WTC11 (cell line): ENCODE measurements at places on chromosomes 16 and 17.

GRCh38 chr17:8150194-8151119 lies 1.7 kb downstream of the PER1 start:
- DNase-seq = no peak

- DNase-seq = no peak
Observed at GRCh38 chr16:81560979-81561657, 116.5 kb downstream of the CMIP start.

DNA sequence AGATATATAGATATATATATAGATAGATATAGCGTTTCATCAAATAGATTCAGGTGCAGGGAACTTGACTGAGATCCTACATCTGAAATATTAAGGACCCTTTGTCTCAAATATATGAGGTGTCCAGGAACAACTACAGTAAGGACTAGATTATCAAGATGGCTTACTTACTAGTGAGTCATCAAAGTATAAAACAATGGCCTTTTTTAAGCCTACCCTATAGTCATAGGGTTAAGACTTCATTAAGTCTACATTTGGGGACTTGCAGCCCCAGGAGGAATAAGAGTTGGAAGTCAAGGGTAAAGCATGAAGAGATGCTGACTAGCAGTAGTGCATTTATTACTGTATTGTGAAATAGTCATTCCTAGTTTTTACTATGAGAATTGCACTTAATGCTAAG lies 1023.4 kb downstream of the CDH11 start:
- DNase-seq = no peak

DNA sequence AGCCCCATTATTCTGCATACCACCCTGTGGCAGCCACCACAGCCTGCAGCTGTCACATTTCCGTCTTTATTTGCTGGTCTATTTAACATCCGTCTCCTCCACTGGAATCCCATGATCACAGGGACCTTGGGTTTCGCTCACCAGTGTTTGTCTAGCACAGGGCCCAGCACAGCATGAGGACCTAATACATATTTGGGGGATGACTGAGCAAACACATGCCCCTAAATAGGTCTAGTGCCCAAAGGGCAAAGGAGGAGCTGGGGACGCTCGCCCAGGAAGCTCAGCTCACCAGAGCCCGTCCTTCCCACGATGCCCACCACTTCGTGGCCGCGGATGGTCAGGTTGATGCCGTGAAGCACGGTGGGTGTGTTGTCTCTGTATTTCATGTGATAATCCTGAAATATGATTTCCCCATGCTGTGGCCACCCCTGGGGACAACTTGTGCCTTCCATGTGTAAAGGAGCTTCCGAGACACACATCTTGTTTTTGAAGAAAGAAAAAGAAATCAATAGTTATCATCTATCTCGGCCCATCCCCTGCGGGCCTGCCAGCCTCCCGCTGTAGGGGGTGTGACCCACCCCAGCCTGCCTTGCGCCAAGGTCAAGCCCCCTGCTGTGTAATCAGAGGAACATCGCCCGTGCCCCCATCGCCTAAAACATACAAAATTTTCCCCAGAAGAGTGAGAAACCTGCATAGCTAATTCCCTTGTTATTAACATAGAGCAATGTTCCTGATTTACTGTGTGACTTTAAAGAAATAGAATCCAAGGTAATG lies 21.0 kb upstream of the ABCC12 start:
- no peak for DNase-seq

DNA sequence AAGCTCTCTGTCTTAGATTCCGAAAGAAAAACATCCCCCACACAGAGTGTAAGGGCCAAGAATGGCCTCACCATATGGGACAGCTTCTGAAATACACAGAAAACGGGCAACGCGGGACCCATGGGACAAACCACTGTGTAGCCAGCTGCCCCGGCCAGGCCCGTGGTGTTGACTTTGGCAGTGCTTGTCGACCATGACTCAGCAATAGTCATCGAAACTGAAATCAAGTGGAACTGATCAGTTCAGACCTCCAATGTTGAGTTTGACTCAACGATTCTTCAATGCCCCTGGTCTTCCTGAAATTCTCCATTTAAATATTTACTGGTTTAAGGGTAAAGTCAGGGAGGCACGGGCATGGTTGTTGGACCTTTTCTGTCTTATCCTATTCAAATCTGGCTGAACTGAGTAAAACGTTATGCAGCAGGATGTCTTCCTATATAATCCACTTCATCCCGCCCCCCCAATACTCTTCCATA lies 27.5 kb downstream of the ZFHX3 start:
- no peak for DNase-seq

GRCh38 chr17:64635647-64636305 lies 26.3 kb downstream of the SMURF2 start:
- no peak for DNase-seq

- DNase-seq = peak; percentile 75
Observed at GRCh38 chr16:89216315-89217137, 977 bp upstream of the ZNF778 start.

- DNase-seq = peak; percentile 92
Observed at GRCh38 chr16:3173892-3174617, 13.9 kb upstream of the OR1F1 start.

DNA sequence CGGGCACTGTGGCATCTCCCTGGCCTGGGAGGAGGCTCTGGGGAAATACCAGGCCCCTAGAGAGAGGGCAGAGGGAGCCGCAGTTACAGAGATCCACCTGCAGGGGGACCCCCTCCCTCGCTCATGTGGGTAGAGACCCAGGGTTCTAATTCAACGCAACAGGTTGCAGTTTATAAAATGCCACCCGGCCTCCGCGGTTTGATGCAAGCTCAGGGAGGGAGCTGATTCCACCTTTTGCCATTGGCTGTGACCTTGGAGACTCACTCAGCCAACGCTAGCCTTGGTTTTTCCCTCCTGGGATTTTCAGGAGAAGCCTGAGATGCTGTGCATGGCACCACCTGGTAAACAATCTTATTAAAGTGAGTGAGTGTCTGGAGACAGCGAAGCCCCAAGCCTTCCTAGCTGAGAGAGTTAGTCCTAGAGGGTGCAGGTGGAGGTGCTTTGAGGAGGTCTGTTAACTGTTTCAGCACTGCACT lies 12.1 kb downstream of the TTLL6 start:
- DNase-seq = peak; percentile 94

GRCh38 chr17:8556074-8556473 lies 74.5 kb downstream of the MYH10 start:
- DNase-seq = no peak

- no peak for DNase-seq
Observed at GRCh38 chr16:31298958-31299357, 39.2 kb downstream of the ITGAM start.

DNA sequence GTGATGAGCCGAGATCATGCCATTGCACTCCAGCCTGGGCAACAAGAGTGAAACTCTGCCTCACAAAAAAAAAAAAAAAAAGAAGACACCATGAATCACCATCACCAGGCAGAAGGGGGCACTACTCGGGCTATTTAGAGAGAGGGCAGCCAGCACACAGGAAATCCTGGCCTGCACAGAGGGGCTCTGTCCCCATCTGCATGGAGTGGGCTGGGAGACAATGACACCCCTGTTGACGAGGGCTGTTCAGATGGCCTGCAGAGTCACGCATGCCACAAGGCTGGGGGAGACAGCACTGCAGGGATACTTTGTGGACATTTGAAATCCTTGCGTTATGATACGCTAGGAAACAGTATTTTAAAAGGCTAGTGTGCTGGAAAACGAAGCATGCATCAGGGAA lies 48.3 kb downstream of the CUEDC1 start:
- DNase-seq = peak; percentile 63

DNA sequence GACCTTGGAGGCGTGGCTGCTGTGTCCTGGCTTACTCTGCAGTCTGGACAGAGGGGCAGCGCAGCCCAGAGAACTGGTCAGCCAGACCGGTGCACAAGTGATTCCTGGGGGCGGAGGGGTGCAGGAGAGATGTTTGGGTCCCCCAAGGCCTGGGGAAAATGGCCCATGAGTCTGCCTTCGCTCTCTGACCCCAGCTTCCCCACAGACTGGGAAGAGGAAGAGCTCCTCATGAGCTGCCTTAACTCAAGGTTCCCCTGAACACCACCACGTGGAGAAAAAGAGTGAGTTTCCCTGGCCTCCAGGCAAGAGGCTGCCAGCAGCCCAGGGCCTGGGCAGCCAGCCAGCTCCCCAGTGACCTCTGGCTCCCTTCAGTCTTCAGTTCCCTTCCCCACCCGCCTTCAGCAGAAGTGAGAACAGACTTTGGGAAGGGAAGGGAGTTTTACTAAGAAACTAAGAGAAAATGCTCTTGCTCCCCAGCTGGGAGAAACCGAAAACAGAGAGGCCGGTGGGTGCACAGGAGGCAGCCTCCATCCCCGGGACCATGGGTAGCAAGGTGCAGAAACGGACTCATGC lies 2.0 kb upstream of the C17orf99 start:
- no peak for DNase-seq

DNA sequence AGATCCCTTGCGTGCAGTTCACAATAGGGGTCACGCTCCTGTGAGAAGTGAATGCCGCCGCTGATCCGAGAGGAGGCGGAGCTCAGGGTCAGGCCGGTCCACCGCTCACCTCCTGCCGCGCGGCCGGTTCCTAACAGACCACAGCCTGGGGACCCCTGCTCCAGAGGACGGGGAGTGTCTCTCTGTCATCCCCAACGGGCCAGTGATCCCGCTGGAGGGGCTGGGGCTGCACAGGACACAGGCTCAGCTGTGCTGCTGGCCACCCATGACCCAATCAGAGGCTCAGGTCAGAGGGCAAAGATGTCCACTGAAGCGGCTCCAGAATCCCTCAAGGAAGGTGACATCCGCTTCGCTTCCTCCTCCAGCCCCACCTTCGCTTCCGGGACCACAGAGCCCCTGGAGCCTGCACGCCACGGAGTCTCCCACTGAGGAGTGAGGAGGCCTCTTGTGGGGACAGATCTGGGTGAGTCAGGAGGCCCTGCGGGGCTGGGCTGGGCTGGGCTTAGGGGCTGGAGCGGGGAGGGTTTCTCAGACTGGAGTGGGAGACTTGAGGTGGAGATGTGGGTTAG lies 115.4 kb downstream of the METRNL start:
- DNase-seq = no peak

DNA sequence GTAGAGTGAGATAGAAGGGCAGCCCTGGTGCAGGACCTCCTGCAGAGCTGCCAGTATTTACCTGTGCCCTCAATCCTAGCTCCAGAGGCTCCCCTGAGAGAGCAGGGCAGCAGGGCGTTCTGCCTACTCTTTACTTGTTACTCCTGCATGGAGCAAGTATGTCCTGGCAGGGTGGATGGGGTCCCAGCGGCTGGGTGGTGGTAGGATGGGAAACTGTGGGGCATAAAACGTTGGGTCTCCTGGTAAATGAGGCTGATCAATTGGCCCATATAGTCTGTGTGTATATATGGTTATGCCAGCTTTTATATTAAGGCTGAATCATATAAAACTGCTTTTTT lies 192.0 kb downstream of the NTN1 start:
- no peak for DNase-seq

DNA sequence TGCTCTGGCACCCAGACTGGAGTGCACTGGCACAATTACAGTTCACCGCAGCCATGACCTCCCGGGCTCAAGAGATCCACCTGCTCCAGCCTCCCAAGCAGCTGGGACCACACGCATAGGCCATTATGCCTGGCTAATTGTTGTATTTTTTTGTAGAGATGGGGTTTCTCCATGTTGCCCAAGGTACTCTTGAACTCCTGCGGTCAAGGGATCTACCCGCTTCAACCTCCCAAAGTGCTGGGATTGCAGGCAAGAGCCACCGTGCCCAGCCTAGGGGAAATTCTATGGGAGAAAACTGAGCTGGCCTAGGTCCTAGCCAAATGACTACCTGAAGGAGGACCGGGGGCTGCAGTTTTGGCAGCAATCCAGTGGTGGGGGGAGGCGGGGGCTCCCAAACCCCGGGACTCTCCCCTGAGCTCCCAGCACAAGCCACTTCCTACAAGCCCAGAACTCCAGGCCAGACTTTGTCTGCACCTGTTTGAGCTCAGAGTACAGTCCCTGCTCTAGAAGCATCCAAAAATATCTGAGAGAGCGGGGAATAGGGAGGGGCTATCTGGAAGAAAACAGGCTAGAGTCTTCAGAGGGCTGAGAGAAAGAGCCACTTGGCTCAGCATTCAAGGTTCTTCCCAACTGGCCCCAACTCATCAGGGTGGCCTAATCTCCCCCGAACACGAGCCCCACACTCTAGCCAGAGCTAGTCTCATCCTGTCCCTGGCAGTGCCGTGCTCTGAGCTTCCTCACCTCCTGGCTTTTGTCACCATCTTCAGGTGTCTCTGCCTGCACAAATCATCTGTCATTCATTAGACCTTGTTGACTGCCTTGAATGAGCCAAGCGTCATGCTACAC lies 9.1 kb downstream of the SRL start:
- no peak for DNase-seq

- no peak for DNase-seq
Observed at GRCh38 chr16:4748682-4749411, 14.5 kb downstream of the DNAAF8 start.

GRCh38 chr17:59550703-59551102 lies 14.7 kb upstream of the DHX40 start:
- no peak for DNase-seq

DNA sequence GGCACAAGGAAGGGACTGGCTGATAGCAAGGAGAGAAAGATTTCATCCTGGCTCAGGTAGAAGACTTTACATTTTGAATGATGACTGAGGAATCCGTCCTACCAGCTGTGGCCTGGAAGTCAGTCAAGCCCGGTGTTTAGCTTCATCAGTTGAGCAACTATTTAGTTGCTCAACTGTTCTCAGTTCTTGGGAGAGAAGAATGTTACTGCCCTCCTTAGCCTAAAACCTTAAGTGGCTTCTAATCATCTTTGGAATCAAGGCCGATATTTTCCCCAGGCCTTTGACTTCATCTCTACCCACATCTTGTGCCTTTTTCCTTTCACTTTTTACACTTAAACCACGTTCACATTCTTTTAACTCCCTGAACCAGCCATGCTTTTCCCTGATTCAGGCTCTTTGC lies 17.3 kb upstream of the RBL2 start:
- no peak for DNase-seq

DNA sequence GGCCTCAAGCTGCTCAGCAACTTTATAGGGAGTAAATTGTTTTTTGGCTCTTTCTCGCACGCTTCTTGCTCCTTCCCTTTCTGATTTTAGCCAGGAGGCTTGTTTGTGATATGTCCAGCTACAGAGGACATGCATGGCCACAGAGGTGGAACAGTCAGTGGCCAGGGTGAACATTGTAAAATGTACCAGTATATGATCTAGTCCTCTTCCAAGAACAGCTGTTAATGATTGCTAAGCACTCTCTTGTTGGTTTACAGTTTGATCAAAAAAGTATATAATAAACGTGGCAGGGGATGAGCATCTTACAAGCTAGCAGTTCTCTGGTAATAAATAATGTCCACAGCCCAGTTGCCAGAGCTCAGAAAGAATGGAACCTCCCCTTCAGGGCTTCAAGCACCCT lies 461.7 kb upstream of the DYNLRB2 start:
- no peak for DNase-seq

GRCh38 chr16:72481419-72481818 lies 309.5 kb upstream of the PMFBP1 start:
- DNase-seq = no peak
